ENCODE measurements at places on chromosomes 1 and 21.

GRCh38 chr1:109170035-109170764, 43.5 kb upstream of the SARS1 start:
- no peak for DNase-seq

DNA sequence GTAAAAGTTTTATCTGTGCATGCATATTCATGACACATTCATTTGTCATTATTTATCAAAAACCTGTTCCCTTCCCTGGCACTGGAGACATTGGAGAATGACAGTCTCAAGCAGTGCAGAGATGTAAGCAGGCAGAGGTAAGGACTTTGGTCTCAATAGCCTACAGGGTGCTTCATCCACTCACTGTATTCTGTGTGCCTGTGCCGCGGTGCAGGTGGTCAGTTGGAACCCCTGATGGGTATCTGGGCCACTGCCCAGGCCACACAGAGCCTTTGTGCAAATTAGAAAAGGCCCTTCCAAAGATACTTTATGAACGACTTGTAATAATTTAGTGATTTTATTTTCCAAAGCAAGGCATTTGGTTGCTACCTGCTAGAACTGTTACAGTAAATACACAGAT, 44.0 kb downstream of the CDC42 start:
- no peak for DNase-seq

DNA sequence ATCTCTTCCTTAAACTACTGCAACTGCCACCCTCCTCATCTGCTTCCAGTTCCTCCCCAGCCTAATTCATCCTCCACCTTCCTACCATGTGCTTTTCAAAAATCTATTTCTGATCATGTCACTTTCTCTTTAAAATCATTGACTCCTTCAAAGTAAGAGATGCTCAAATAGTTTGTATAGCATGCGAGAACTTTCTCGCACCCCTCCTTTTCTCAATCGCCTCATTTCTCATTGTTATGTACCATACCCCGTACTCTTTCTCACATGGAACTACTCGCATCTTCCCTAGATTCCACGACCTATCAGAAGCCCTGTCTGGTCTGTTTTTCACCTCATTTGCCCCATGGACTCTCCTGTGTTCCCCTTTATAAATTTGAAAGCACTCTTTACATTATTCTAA, 238.2 kb downstream of the NRIP1 start:
- DNase-seq, result no peak

- DNase-seq, result no peak
Observed at GRCh38 chr1:87506147-87506546, 177.5 kb downstream of the LMO4 start.

GRCh38 chr1:71967670-71968069, 314.7 kb downstream of the NEGR1 start:
- DNase-seq, result no peak

- no peak for DNase-seq
Observed at GRCh38 chr1:220750131-220750515, 2.0 kb downstream of the MTARC2 start.

DNA sequence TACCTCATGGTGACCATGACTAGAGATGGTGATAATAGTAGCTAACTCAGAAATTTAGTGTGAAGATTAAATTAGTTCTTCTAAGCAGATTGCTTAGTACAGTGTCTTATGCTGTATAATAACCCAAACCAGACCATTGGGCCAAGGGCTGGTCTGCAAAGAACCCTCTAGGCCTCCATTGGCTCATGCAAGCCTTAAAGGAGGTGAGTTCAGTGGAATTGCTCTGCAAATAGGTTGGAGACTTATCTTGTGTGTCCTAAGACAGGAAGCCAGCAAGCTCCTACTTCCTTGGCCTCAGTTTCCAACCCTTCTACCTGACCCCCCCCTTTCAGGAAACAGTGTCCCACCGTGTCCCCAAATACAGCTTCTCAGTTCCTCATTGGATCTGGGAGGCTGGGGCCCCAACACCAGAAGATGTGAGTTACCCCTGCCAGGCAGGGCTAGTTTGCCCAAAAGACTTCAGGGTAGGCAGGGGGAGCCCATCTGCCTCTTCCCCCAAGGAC, 1.9 kb upstream of the MEF2D start:
- no peak for DNase-seq

- DNase-seq, result no peak
Observed at GRCh38 chr21:45264912-45265515, 22.7 kb downstream of the POFUT2 start.

- peak; percentile 39 for DNase-seq
Observed at GRCh38 chr21:34198231-34199120, 125.1 kb downstream of the MRPS6 start.

GRCh38 chr1:21313886-21314721, 23.8 kb upstream of the ECE1 start:
- no peak for DNase-seq

GRCh38 chr1:200737647-200738291, 924 bp upstream of the CAMSAP2 start:
- DNase-seq, result no peak

- DNase-seq, result no peak
Observed at GRCh38 chr1:212916481-212917133, 33.7 kb upstream of the VASH2 start.

DNA sequence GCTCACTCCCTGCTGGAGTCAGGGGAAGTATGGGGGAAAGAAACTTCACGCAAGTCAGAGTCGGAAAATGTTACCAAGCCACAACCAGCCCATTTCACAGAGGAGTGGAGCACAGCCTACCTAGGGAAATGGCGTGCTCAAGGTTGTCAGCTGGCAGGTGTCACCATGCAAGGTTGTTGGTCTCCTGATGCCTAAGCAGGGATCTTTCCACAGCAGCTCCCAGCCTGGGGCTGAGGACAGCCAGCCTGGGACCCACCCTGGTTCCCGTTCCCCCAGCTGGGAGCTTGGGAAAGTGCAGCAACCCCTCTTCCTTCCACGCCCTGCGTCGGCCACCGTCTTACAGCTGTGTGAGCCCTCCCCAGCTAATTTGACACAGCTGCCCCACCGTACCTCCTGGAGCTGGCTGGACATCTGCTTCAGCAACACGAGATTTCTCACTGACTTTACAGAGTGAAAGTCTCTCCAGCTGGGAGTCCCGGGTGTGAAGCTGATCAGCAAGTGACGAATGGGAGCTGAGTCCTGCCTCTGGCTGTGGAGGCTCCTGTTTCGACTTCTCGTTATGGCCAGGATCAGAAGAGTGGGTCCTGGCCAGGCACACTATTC, 224.6 kb upstream of the RAB4A start:
- DNase-seq, result no peak

DNA sequence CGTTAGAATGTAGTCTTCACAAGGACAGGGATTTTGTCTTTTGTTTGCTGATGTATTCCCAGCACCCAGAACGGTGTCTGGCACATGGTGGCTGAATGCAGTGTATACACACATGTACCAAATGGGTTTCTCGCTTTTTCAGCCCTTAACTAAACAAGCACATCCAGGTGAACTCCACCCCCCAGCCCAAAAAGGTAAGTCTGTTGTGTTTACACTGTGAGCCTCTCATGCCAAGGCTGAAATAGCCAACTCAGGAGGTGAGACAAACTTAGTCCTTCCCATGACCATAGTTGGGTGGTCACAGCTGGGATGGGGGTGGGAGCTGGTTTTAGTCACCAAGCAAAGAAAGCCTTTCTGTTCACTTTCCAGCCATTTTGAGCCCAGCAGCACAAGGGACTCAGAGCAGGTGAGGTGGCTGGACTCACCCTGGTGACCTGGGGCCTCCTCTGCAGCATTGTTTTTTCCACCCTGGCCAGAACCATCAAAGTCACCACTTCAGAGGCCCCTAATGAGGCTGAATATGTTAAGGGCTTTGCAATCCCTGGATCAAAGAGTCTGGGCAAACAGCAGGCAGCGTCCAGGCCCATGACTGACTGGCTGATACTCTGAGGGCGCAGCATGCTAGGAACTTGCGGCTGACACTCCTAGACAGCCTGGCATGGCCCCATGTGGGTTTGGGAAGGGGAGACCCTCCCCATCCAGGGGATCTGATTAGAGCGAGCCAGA, 8.7 kb downstream of the TENT5B start:
- DNase-seq, result no peak

Measured in CD4-positive, alpha-beta memory T cell (primary cell).